Cerebellum (tissue), 4 donors: ENCODE measurements at places on chromosomes 16 and 17.
A peak's percentile ranks its signal among the peaks of the same experiment; 100 is the strongest.

- no peak for DNase-seq
These were observed 298.2 kb downstream of the HAPSTR1 start for GRCh38 chr16:9389543-9390207.

DNA sequence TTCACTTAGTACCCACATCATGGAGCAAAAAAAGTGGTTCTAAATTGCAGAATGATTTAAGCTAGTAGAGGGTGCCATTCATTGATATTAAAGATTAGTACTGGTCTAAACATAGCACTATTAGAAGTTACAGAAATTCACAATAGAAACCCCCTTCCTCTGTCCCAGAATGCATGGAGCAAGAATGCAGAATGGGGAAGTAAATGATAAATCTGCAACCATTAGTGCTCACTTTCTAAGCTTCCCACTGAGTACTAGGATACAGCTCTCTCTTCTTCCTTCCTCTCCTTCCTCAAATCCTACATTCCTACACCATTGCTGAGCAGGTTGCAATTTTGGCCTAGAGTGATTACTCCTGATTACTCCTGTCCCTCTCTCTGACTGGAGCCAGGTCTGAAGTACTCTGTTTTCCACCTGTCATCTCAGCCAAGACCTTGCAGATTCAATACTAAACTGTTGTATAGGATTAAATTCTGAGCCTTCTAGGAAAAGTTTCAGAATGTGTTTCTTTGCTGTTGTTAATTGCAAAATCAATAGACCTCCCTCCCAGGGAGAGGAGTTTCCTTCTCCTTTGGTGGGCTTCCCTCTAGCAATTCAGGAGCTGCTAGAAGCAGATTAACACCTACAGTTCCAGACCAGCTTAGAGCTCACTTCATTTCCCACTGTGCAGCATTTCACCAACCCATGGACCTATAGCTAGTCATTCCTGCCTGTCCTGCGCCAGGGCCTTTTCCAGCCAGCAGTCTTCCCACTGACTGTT is 165.5 kb upstream of the TBX2 start:
- no peak for DNase-seq

- DNase-seq: no peak
These were observed 170.7 kb downstream of the NTN1 start for GRCh38 chr17:9192010-9192409.

- no peak for DNase-seq
These were observed 163.9 kb downstream of the SLC39A11 start for GRCh38 chr17:72928454-72929136.

DNA sequence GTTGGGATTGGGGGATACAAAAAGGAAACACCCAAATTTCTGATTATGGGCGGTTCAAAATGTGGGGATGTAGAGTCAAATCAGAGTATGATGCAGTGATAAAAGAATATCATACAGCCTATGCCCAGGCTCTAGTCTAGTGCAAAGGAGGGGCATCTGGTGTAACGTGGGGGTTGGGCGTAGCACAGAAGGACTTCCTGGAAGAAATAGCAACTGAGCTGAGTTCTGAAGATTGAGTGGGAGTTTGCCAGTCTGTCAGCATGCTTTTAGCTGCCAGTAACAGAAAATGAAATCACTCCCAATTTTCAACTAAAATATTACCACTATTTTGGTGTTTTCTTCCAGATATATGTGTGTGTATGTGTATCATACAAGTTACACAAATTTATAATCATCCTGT is 196.9 kb downstream of the SPECC1 start:
- DNase-seq: no peak

DNA sequence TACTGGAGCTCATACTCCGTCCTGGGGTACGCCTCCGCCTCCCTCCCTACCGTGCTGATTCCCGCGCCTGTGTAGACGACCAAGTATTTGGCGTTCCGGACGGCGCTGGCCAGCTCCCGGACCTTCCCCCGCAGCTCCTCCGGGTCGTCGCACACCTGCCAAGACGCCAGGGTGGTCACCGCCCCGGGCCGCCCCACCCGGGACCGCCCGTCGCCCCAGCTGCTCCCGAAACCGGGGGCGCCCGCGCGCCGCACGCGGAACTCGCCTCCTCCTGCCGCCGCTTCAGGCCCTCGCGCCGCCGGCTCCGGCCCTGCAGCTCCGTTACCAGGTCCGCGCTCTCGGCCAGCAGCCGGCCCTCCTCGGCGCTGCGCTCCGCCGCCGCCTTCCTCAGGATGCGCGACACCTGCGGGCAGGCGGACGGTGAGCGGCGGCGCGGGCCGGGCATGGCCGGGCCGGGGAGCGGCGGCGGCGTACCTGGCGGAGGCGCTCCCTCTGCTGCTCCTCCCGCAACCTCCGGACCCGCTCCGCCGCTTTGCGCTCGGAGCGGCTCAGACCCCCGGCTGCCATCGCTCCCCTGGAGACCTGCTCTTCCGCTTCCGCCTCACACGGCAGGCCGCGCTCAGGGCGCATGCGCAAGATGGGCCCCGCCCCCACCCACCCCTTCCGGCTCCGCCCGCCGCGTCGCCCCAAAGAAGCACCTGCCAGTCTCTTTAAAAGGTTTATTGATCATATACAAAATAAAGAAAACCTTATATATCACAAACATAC is at the start of gene SIRT7:
Gene SIRT7 (minus strand): TSS at position 612 of the 768 bp plus-strand sequence. CDS start 45 bp downstream, at position 567.
- peak; percentile 96 for DNase-seq

GRCh38 chr17:35289222-35289621 is 46.4 kb downstream of the SLFN5 start:
- no peak for DNase-seq

- peak; percentile 98 for DNase-seq
These were observed 29.6 kb downstream of the ZNF778 start for GRCh38 chr16:89246903-89247733.

DNA sequence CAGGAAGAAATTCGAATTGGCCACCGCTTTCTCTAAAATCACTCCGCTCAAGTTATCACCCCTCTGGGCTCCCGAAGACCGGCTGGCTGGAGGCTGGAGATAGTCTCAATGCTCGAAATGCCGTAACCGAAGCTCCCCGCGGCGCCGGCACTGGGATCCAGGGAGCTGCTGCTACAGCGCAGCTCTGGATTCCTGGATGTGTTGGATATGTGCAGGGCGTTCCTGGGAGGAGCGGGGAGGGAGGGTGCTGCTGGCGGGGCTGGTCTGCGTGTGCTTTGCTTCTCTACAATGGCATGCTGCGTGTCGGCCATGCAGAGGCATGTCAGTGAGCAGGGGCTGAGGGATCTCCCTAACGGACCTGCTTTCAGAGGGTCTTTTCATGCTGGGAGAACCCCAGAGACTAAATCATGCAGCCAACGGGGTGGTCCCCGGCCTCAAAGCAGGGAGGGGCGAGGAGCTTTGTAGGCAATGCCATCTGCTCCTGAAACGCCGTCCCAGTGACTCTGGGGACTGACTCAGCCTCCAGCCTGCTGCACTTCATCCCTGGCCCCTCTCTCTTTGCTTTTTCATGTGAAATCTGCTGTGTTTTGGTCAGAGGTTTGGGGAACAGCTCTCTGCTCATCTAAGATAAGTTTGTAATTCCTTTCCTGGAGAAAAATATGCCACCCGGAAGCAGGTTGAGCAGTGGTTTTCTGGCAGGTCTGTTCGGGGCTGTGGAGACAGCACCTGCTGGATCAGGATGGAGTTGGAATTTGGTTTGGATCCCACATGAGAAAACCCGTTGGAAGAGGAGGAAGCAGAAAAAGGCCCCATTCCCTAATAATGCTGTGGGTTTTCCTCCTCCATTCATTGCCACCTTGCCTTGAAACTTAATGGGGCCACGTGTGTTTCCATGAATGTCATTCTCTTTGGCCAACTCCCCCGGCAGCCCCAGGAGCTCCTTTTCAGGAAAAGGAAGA is 311.4 kb downstream of the SEC14L1 start:
- no peak for DNase-seq

GRCh38 chr17:50045154-50045553 is 10.8 kb upstream of the ITGA3 start:
- DNase-seq: no peak

GRCh38 chr17:51640108-51640622 is 379.8 kb downstream of the UTP18 start:
- no peak for DNase-seq

GRCh38 chr17:82320956-82321927 is 3.8 kb upstream of the CD7 start:
- no peak for DNase-seq

DNA sequence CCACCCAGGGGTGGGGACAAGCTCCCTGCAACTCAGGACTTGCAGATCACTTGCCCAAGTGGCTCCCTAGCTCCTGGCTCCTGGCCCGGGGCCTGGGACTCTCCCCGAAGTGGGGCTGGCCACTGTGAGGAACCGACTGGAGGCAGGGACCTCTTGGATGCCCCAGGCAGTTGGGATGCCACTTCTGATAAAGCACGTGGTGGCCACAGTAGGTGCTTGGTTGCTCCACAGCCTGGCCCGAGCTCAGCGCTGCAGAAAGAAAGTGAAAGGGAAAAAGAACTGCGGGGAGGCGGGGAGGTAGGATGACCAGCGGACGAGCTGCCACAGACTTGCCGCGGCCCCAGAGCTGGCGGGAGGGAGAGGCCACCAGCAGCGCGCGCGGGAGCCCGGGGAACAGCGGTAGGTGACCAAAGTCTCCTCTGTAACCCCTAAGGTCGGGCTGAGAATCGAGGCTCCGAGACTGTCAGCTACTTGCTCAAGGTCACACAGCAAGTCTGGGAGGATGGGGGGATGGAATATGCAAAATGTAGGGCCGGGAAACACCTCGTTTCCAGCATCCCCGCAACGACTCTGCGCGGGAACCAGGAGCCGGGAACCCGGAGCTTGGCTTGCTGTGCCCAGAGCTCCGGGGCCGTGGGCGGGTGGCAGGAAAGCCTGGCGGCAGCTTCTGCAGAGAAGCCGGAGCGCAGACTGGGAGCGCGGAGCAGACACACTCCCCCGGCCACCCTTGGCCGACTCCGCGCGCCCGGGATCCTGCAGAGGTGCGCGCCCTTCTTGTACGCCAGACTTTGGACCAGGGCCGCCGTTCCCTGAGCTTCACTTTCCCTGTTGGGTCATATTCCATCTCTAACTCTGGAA is 1.9 kb downstream of the CIITA start:
- DNase-seq: no peak

DNA sequence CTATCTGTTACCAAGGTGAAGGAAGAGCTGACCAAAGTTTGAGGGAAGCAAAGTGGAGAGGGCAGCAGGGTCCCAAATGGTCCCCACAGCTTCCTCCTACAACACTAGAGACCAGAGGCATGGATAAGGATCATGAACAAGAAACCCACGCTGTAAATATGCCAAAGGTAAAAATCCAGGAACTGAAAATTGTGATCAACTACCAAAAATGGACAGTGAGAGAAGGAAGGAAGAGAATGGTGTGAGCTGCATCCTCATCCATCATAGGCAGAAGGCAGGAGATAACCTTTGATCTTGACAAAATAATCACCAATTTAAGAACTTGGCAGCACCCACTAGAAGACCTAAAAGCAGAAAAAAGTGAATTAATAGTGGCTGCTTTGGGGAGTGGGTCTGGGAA is 66.2 kb downstream of the CYTH1 start:
- no peak for DNase-seq

GRCh38 chr17:60920107-60920506 is 242.5 kb downstream of the BCAS3 start:
- DNase-seq: no peak

DNA sequence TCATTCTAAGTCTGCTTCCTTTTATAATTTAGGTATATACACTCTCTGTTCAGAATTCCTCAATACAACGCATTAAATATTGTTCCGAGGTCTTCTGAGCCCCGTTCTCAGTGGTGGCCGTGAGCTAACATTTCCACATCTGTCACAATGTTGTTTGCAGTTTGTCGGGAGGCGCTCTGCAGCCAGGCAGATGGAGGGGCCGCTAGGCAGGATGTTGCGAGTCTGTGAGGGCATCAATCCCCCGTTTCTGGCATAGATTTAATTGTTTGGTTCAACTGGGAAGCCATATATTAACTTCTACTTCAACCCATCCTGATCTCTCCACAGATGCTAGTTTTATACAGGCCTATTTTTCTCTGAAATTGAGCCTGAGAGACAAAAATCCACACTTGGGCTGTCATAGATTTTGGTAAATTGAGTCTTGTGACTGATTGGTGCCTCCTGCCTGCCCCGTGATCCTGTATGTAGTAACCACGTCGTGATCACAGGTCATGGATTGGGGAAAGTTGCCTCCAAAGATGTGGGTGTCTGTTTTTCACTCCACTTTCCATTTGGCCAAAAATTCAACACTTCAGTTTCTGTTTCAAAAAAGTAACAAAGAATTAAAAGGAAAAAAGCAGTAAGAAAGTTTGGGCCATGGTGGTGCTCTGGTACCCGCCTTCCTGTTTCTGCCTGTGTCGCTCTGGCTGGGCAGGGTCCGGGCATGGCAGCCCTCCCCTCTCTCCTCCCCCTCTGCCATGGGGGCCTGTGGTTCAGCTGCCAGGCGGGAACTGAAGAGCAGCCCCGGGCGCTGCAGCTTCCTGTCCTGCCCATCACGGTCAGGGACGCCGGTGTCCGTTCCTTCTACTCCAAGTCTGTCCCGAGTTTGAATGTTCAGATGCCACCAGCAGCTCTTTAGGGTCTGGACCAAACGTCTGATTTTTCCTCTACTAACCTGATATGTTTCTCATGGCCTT is 41.5 kb downstream of the RPTOR start:
- DNase-seq: peak; percentile 18

- no peak for DNase-seq
These were observed 37.5 kb upstream of the GSG1L start for GRCh38 chr16:28100810-28101532.

- peak; percentile 68 for DNase-seq
These were observed 32.5 kb downstream of the BAIAP2 start for GRCh38 chr17:81067391-81067811.

GRCh38 chr17:36730095-36730808 is 128.9 kb downstream of the MRM1 start:
- no peak for DNase-seq

GRCh38 chr17:61399131-61400065 is at the start of gene TBX2:
Gene TBX2, plus strand, starts transcription at chr17:61399843. Its CDS starts 334 bp downstream, at chr17:61400177.
- DNase-seq: no peak

GRCh38 chr16:18816286-18816685 is 14.9 kb upstream of the ARL6IP1 start:
- no peak for DNase-seq

DNA sequence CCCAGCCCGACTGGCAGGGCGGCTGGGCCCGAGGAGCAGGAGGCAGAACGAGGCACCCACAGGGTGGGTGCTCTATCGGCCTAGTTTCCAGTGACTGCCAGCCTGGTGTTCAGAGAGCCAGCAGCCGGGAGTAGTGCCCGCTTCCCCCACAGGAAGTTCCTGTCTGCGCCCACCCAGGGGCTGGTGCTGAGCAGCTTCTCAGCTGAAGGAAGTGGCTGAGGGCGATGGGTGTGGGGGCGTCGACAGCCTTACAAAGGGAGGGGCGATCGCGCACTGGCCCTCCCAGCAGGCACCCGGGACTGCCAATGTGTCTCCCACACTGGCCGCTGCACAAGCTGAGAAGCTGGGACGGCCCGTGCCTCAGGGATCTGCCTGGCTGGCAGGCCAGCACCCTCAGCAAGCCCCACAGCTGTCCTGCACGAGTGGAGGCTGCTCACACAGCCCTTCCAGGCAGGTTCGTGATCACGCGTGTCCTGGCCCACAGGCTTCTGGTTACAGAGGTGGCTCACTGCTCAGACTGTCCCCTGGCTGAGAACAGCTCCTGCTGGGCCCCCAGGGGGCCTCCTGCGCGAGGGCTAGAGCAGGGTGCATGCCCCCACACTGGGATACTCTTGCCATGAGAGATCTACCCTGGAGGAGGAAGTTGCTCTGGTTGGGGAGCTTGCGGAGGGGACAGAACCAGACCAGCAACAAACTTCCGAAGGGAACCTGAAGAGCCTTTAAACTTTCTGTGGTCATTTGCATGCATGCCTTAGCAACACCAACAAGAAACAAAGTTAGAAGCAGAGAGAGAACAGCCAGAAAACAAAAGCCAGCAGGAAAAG is 2.5 kb downstream of the RNF166 start:
- DNase-seq: no peak
